ENCODE measurements at places on chromosomes 13 and 19.

DNA sequence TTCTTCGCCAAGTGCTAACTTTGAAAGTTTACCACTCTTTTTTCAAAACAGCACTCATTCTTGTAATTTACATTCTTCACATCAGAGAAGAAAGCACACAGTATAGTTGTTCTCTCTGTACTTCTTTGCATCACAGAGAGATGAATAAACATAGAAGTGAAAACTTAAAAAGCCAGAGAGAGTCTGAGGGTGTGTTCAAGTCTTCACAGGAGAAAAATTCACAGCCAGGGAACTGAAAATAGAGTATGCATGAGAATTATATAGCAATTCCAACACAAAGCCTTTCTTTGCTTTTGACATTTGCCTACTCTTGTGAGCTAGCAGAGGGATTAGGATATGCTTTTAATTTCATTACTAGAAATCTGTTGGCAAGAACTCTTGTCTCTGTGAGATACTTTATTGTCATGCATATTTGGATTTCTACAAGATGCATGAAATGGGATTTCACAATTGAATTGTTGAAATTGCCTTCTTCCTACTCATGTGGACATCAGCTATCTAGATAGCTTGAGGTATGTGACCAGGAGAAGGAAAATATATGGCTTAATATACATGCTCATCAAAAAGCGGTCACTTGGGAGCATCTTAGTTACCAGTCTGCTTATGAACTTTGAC is 166.1 kb downstream of the SLC7A1 start:
- DNase-seq: no peak

GRCh38 chr13:100306434-100306999 is 217.6 kb downstream of the PCCA start:
- no peak for DNase-seq

DNA sequence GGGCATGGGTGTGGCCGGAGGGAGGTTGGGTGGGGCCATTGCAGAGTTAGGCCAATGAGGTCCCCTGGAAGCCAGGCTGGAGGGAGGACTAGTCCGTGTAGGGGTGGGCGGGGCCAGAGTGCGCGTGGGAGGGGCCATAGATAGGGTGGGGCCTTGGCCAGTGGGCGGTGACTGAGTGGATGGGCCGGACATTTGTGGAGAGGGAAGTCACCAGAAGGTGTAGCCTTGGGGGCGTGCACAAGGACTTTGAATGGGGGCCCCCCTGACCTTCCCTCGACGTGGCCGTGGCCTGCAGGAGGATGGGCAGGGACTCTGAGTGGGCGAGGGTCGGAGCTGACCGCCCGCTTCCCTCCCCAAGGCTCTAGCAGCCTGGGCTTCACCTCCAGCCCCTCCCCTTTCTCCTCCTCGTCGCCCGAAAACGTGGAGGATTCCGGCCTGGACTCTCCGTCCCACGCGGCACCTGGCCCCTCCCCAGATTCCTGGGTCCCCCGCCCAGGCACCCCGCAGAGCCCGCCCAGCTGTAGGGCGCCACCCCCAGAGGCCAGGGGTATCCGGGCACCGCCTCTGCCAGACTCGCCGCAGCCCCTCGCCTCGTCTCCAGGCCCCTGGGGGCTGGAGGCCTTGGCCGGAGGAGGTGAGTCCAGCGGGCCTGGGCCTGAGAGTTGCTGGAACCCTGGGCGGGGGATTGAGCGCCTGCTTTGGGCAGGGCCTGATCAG is 16.5 kb upstream of the B3GNT3 start:
- no peak for DNase-seq

GRCh38 chr13:50780201-50781015 is 63.1 kb downstream of the DLEU7 start:
- DNase-seq: no peak

DNA sequence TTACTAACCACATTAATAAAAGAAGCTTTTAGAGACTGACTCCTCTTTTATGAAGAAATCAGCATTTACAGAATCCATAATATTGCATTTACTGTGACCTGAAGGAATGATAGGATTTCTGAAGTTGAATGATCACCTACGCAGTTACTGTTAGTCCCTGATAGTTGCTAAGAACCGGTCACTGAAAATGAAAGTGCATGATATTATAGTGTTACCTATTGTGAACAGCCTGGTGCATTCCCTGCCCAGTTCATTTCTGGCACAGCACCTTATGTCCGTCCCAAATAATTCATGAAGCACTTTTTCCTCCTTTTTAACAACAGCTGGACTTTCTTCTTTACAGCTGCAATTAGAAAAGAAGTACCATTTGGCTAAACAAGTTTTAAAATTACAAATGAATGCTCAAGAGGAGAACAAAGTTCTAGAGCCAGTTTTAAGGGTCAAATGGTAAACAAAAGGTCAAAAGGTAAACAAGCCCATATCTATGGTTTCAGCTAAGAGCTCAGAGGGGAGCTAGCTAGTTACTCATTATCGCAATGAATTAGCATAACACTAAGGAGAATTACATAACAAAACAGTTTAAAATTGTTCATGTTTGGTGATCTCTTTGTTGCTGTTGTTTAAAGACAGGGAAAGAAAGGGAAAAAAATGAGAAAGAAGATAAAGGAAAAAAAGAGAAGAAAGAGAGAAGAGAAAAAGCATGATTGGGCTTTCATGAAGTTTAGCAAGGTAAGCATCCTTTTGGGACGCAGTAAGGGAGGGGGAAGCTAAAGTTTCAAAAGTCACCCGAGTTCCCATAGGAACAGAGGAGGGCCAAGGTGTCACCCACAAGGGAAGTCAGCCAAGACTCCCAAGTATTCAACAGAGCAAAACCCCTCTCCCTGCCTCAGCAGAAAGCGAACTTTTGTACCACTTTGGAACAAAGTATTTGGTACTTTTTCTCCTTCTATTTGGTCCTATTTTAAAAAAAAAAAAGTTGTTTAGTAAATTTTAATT is 50.2 kb downstream of the FLT3 start:
- DNase-seq: no peak

DNA sequence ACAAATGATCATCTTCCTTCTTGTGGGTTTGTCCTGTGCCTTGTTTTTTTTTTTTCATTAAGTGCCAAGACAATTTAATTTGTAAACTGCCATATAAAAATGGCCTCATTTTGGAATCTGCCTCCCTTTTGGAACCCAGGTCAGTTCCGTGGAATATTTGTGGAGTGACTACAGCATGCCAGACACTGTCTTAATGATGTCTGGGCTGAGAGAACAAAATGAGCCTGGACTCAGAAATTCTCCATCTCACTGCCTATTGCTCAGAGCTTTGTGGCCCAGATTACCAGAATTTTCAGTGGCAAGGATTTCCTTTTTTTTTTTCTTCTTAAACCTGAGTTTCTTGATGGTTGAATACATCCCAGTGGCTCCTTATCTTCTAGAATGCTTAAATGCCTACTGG is 340.6 kb downstream of the ENOX1 start:
- DNase-seq: no peak

DNA sequence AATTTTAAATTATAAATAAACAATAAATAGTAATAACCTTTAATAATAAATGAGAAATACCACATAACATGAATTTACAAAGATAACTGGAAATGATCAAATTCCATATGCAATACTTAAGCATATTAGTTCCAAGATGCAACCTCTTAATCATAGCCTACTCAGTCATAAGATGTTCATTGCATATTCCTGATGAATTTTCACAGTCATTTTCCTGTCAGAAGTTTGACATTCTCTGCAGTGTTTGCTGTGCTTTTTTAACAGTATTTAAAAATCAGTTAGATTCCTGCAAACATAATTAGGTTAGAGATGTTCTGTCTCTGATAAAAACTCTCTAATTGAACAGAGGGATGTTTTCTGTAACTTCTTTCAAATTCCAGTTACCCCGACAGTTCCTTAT is 28.6 kb upstream of the HTR2A start:
- DNase-seq: no peak

DNA sequence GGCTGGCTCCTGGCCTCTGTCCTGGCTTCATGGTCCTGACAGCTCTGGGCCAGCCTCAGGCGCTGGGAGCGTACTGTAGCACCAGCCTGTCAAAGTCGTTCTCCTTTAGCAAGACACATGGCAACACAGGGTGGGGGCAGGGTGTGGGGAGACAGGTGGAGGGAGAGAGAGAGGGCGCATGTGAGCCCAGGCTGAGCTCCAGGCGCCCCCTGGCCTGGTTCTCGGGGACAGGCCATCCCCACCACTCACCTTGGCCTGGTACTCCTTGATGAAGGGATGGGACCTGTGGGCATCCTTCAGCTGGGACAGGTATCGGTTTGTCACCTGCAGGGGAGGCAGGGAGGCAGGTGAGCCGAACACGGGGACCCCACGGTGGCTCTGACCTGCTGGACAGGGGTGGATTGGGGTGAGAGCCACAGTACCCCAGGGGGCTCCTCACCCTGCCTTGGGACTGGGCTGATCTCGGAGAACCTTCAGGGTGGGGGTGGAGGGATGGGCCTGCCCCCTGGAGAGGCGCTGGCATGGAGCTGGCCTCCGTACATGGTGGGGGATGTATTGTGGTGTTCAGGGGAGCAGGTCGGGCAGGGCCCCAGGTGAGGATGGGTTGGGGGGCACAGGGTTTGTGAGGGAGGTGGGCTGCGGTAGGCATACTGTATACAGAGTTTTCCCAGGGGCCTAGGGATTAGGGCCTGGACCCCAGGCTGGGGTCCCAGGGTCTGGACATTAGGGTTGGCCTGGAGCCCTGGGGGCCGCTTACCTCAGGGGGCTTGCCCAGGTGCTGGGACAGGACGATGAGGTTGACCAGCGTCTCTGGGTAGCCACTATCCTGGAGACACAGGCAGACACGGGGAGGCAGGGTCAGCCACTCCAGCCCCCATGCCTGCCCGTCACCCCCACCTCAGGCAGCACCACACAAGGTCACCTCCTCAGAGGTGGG is 3.9 kb upstream of the CERS1 start:
- no peak for DNase-seq

DNA sequence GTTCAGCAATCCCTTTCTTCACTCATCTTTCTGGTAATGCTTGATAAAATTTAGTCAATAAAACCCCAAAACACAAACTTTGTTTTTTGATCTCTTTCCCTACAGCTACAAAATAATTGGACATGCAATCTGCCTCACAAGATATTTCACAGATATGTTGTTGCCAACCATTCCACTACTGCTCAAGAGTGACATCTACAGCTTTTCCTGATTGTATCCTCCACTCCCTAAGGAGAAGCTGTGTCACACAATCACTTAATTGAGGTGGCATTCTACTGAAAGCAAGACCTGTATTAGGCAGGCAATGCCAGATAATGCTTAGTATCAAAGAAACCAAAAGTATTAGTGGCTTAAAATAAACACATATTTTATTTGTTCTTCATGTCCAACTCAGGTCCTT is 1646.2 kb upstream of the SPRY2 start:
- DNase-seq: no peak

GRCh38 chr13:33351319-33351718 is 65.8 kb upstream of the STARD13 start:
- DNase-seq: no peak

- DNase-seq: no peak
These were observed at the start of gene MTUS2 for GRCh38 chr13:28820099-28821051. Gene MTUS2 (plus strand): TSS chr13:28820339.

DNA sequence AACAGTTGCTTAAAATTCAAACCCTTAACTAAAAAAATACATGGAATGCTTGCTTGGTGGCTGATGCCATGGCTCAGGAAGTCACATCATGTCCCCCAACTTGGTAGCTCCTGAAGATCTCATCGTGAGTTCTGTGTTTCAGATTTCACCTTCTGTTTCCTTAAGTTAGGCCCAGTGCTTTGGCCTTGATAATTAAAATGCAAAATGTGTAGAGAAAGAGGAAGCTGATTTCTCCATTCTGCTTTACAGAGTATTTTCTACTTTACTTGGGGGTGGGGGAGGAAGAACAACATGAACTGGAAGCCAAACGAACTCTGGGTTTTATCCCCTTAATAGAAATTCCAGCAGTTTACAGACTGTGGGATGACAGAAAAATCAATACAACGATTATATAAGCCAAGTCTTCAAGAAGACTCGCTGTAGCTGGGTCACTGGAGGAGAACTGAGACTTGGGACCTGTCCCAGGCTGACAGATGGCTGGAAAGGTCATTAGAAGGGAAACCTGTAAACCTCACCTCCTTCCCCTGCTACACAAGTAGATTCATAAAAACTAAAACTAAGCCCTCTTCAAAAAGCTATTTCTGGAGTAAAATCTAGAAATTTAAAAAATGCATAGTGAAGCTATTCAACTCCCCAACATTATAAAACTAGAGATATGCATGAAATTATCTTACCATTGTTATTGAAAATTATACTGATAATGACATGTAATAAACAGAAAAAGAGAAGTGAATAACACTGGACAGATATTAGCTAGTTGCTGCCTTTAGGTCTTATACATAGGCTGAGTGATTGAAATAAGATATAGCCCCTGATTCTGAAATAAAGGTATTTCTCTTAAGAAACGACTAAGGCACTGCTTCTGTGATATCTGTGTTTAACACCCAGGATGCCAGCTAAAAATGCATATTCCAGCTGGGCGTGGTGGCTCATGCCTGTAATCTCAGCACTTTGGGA is 22.1 kb upstream of the GGACT start:
- DNase-seq: no peak

GRCh38 chr19:45554481-45554880 is 30.1 kb downstream of the OPA3 start:
- DNase-seq: no peak

- no peak for DNase-seq
These were observed 9.2 kb upstream of the RCBTB1 start for GRCh38 chr13:49594576-49594975.

- DNase-seq: no peak
These were observed 32.3 kb downstream of the TSSK6 start for GRCh38 chr19:19482809-19483596.

DNA sequence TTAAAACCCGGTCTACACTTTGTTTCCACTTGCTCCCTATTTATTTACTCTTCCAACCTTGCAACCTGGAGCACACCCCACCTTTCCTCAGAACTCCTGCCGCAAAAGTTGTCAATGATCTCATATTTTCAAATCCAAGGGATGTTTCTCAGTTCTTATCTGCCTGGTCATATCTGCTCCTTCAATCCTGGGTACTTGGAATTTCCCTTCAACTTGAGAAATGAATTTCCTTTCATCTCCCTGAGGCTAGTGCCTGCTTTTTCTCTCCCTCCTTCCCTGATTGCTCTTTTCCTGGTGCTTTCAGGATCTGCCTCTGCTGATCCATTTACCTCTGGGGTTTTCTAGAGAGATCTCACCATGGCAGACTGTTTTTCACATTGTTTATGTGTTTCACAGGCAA is 154.8 kb upstream of the IRS2 start:
- no peak for DNase-seq

DNA sequence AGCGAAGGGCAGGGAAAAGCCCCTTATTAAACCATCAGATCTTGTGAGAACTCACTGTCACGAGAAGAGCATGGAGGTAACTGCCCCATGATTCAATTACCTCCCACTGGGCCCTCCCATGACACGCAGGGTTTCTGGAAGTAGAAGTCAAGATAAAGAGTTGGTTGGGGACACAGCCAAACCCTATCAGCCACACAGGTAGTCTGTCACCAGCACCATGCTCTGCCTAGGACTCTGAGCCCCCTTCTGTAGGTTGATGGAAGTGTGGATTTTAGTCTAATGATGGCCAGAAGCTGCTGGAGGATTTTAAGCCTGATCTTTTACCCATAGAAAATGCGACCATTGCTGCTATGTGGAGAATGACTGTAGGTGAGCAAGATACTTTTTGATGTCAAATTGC is 60.8 kb downstream of the ARHGEF7 start:
- no peak for DNase-seq

Measured in amniotic stem cell (primary cell).